ENCODE measurements at places on chromosomes 11 and 22.

GRCh38 chr11:17812865-17813187 lies 78.2 kb downstream of the KCNC1 start:
- DNase-seq: no peak

GRCh38 chr22:50247748-50248147 lies 2.9 kb upstream of the TUBGCP6 start:
- no peak for DNase-seq

DNA sequence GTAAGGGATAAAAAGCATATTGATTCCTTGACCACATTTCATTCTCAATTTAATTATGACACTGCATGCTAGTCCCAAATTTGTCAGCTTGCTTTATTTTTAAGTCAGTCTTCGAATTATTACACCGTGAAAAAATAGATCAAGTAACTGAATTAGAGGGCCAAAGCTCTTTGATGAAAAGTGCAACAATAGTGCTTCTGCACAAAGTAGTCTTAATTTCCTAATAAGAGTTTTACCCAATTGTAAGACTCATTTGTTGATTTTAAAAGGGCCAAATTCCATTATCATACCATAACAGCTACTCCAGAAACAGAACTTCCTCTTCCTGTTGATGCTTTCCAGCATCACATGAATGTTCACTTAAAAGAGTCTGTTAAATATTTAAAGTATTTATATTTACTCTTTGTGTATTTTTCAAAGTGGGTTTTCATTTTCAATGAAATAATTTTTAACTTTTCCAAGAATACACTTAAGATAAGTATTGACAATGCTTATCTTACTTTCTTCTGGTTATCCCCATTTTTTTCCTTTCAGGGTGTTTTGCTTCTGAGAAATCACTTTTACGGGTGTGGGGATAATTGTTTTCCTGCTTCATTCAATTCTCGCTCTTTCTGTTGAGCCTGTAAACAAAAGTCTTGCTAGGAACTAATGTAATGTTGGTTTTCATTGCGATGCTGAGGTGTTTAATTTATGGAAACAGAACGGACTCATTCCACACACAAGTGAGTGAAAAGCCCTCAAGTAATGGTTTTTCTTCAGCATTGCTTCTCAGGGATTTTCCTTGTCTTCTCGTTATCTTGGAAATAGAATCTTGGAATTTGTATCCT lies 2.1 kb downstream of the ARHGEF12 start:
- no peak for DNase-seq

- DNase-seq: no peak
Measured at GRCh38 chr11:34549271-34549670, 35.7 kb upstream of the ELF5 start.

DNA sequence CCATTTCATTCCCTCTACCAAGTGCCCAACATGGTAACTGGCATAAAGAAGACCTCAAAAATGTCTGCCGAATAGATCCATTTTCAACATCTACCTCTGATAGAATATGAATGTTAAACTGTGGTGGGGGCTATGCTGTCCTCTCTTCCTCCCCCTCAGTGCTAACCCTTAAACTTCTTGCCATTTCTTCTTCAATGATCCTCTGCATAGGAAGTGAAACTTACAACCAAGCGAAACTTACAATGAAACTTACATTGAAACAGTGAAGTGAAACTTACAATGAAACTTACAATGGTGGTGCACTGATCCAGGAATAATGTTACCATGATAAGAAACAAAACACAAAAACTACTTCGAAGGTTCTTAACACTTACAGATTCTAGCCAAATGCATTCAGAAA lies 4.7 kb downstream of the RTCB start:
- DNase-seq: no peak

DNA sequence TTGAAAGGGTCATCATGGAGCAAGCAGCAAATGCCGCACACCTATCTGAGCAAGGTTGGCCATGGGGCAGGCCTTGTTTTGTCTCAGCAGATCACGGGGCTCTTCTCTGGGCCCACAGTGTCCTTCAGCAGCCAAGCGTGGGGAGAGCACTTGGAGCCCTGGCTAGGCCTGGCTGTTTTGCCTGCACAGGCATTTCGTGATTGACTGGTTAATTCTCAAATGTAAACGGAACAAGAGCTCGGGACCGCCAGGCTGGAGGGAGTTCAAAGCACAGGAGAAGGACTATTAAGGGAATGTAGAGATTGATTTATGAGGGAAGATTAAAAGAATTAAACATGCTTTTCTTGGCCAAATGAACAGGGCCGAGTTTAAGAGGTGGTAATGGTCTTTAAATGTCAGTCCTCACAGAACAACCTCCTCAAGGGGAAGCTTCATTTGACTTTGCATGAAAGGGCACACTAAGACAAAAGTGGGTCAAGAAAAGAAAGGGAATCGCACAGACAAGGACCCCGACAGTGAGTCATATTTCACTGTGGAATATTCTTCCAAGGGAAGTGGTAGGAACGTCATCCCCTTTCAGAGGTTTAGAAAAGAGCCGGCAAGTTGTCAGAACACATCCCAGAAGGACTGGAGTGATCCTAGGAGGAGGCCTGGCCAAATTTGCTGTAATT lies 20.7 kb downstream of the SPON1 start:
- no peak for DNase-seq

DNA sequence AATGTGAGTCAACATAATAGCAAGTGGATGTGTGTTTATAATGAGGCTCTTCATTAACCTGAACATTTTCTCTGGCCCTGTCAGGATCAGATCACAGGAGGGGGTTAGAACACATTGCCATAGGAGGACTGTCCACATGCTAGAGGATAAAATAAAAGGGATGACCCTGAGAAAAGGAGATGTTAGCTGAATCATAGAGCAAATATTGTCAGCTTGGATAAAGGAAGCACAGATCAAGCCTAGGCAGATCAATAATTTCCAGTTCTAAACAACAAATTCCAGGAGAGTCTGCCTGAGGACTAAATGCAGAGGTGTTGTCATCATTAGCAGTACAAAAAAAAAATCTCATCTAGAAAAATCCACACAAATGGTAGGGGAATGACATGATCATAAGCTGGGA lies 337.9 kb downstream of the LRRC4C start:
- DNase-seq: no peak
